Activated naive CD8-positive, alpha-beta T cell treated with anti-CD3 and anti-CD28 coated beads, Interleukin-2, amount 50 U/mL, for 16 hours (primary cell): ENCODE measurements at places on chromosomes 5 and 9.

DNA sequence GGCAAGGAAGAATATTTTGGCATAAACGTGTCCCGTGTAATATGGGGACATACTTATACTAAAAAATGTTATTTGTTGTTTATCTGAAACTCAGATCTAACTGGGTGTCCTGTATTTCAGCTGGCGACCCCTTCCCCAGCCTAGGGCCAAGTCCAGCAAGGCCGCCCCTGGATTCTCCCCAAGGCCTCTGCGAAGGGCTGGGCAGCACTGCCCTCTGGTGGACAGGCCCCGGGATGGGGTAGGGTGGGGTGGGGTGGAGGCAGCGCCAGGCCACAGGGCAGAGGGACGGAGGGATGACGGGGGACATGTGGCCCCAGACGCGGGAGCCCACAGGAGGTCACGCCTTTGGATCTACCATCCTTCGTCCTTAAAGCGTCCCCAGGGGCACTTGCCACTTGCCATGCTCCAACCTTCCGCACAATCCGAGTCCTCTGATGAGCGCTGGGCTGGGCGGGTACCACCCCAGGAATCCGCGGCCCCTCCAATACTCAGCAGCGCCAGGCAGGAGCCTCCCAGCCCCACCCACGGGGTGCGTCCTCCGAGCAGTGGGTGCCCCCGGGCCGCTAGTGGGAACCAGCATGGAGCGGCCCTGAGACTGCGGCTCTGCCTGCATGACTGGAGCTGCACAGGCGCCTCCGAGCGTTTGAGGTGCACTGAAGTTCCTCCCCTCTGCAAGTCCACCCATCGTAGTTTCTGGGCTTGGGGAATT lies 7.1 kb upstream of the AGPAT2 start:
- no peak for DNase-seq

GRCh38 chr5:178232920-178233429 lies 373 bp upstream of the PHYKPL start:
- no peak for DNase-seq

DNA sequence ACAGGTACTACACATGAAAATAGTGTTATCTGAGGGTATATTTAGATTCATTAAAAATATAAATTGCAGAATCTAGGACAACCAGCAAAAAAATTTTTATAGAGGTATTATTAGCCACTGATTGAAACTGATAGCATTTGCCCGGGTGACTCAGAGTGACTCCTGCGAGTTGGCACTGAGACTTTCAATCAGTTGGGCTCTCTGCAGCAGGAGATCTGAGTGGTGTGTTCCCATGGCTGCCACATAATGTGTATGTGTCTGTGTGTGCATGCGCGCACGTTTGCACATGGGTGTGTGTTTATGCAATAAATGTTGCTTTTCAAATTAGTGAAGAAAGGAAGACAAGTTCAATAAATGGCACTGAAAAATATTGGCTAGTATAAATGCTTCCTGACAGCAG lies 100.1 kb upstream of the MRPS30 start:
- no peak for DNase-seq

DNA sequence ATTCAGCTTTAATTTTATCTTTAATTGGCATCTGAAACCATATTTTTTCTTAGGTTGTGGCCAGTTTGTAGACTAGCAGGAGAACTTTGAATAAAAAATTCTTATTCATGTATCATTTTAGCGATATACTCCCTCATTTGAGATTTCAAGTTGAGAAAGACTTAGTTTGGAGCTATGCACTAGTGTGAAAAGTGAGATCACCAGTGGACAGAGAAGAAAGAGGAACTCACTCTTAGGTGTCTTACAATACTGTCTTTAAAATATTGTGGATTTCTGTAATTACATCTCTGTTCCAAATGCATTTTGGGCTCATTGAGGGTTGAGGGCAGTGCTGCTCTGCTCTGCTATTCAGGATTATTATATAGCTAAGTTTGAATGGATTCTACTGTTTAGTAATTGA lies 54.7 kb downstream of the NAA35 start:
- DNase-seq = no peak

GRCh38 chr5:158456756-158457155 lies 597.8 kb upstream of the CLINT1 start:
- DNase-seq = no peak

- no peak for DNase-seq
These were observed 29.6 kb downstream of the KCNIP1 start for GRCh38 chr5:170533383-170533782.

GRCh38 chr9:83023151-83023550 lies 39.8 kb downstream of the RASEF start:
- no peak for DNase-seq

DNA sequence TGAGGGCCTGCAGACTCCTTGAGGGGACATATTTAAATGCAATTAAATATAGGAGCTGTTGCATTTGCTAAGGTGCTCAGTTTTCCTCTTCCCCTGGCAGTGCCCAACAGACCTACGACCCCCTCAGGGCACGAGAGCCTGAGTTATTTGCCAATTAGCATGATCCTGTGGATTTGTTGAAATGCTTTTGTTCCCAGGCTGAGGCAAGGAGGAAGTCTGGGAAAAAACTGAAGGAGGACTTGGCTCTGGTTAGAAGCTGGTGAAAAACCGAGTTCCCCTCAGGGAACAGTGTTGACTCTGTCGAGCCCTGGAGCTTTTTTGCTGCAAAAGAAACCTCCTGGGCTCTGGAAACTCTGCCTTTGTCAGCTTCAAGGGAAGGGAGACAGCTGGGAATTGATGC lies 103.6 kb upstream of the SHB start:
- DNase-seq = no peak

- DNase-seq = no peak
These were observed 308.2 kb downstream of the ARL15 start for GRCh38 chr5:54001976-54002775.

DNA sequence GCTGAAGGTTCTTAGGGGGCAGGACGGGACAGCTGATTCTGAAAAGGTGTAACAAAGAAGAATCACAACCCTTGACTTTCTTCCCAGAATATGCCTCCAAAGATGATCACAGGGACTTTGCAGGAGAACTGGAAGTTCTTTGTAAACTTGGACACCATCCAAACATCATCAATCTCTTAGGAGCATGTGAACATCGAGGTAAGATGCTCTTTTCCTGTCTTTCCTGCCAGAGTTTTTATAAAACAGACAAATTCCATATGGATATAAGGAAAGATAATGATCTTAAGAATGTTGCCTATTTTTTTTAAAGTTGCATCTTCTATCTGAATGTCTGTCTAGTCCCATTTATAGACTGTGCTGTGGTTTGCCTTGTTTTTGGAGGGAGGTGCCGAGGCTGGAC lies 87.9 kb downstream of the EQTN start:
- DNase-seq = no peak

- DNase-seq = no peak
These were observed 91.1 kb upstream of the SHISAL2B start for GRCh38 chr5:64599226-64599625.

DNA sequence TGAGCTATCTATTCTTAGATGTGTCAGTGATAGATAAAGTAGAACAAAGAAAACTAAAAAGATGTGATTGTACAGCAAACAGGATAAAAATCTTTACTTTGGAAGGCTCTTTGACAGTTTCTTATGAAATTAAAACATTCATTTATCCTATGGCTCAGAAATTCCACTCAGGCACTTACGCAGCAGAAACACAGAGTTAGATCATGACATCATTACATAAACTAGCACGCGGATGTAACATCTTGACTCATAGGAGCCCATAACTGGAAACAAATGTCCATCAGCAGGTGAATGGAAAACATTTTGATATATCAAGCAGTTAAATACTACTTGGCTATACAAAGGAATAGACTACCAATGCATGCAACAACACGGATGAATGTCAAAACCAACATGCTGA lies 45.3 kb downstream of the ICE1 start:
- DNase-seq = no peak
